ENCODE measurements at places on chromosomes 6 and 20.

GRCh38 chr6:21115111-21115510 is 478.4 kb upstream of the SOX4 start:
- DNase-seq, result no peak

- DNase-seq, result no peak
These were observed 159.7 kb downstream of the THBS2 start for GRCh38 chr6:169093770-169094551.

DNA sequence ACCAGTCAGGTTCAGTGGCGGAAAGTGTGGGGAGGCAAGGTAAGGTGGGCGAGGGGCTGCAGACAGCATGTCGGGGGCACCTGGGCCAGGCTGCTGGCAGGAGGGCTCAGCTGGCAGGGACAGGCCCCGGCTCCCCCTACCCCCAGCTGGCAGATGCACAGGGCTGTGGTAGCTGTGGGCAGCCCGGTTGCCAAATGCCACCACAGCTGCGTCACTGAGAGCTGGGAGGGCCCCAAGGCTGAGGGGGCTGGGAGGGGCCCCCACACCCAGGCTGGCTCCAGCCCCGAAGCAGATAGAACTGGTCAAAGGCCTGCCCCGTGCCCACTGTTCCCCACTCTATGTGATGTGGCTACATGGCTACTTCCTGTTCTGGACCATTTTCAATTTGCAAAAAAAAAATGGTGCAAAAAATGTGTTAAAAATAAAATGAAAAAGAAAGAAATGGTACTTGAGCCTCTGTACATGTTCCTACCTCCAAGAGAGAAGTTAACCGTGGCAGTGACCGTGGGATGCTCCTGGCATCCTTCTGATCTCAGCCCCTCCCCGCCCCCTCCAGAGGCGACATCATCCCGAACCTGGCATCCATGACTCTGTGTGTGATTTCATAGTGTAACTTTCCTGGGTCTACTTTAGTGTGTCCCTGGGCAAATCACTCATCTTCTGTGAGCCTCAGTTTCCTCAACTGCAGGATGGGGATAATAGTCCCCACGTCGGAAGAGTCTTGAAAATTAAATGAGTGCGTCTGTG is 64.4 kb downstream of the UBE2V1 start:
- DNase-seq, result no peak

DNA sequence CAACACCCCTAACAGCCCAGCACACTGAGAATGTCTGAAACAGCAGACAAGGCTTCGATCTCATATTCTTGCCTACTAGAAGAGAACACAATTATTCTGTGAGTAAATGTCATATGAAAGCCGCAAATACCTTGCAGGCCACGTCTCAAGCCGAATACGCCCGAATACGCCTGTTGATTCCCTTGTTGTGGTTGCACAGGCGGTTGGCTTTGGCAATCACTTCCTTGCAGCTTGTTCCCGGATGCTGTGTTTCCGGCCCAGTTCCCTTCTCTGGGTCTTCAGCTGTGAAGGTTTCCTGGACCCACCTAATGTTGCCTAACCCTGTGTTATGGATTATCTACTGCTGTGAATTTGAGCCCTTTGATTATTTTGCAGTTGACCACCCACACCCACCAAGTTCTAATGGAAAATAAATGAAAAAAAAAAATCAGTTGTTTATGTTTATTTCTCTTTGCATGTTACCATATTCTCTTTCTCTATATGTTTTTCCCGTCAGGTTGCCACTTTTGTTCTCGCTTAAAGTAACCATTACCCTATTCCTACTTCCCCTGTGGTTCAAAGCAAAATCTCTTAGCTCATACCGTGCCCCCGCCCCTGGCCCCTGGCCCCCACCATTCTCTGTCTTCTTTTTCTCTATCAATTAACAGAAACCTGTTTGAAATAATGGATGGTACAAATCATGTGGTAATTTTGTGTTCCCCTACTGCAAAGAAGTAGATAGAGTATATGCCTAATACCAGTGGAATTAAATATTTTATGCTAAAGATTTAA is 172.4 kb downstream of the ADGB start:
- no peak for DNase-seq

DNA sequence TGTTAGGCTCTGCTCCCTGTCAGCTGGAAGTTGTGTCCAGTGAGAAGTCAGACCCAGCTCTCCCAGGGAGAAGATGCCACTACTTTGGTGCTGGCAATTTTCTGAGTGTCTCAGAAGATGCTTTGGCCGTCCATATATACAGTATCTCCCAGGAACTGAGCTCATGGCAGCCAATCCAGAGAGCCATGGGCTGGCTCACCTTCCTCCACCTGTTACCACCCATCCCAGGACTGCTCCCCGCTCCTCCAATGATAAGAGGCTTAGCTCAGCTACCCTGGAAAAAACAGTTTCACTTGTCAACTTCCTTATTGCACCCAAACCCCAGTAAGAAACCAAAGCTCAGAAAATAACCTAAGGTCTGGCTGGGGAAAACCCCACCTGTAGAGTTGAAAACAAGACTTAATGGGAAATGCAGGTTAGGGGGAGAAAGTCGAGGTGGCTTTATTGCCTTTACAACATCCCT is at the start of gene BNIP5:
Gene BNIP5 (minus strand): TSS at position 110 of the 463 bp plus-strand sequence. CDS start 6,198 bp downstream, outside the sequence.
- no peak for DNase-seq

DNA sequence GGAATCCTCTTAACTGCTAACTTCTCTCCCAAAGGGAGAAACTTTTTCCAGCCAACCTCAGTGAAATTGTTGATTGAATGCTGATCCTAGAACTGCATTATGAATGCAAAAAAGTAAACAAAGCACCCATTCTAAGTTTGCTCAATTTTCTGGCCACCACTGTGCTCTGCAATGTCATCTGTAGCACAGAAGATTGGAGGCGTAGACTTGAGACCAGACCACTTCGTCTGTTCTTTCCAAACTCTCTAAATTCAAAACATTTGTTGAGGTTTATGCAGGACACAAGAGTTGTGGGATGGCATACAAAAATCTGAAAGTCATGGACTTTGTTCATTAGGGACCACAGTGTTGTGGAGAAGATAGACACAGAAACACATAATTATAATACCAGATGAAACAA is 11.1 kb upstream of the TSPYL1 start:
- no peak for DNase-seq

- DNase-seq, result no peak
These were observed 579.5 kb downstream of the TFAP2B start for GRCh38 chr6:51398064-51398705.

GRCh38 chr20:45406260-45407066 is 1.6 kb upstream of the DBNDD2 start:
- no peak for DNase-seq

- DNase-seq, result no peak
These were observed 172.0 kb downstream of the MYLK4 start for GRCh38 chr6:2578767-2579166.

GRCh38 chr6:81834141-81834681 is 81.7 kb upstream of the TENT5A start:
- no peak for DNase-seq

DNA sequence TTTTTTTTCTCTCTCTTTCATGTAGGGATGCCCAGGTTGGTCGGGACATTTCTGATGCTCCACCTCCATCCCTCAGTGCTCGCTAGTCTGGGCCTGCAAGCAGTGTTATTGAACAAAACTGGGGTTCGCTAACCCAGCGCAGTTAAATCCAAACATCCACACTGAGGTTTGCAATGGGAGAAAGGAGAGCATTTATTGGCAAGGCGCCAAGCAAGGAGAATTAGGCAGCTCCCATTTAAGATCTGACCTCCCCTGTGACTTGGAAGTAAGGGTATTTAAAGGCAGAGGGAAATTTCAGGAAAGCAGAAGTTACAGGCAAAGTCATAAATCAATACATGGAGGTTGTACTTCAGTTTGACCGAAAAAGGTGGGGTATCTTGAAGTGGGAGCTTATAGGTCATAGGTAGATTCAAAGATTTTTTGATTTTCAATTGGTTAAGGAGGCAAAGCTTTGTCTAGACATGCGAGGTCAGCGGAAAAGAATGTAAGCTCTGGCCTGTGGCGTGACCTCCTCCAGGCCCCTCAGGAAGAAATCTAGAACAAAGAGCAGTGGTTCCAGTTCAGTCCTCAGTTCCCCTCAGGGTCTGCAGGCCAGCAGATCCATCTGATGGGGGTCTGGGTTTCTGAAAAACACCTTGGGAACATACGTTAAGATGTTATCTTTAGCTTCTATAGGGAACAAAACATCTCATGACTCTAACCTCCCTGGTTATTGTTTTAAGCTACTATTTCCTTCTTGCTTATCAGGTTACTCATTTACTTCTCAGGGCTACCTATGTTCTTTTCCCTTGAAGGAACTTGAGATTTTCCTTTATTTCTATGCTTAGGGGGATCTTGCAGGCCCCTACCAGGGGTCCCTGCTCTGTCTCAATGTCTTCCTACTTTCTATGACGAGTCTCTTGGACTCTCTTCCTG is 66.0 kb upstream of the KIF16B start:
- no peak for DNase-seq

GRCh38 chr6:36216559-36216958 is 20.0 kb downstream of the BRPF3 start:
- no peak for DNase-seq

GRCh38 chr20:36991703-36992102 is 40.2 kb upstream of the SAMHD1 start:
- DNase-seq, result no peak

DNA sequence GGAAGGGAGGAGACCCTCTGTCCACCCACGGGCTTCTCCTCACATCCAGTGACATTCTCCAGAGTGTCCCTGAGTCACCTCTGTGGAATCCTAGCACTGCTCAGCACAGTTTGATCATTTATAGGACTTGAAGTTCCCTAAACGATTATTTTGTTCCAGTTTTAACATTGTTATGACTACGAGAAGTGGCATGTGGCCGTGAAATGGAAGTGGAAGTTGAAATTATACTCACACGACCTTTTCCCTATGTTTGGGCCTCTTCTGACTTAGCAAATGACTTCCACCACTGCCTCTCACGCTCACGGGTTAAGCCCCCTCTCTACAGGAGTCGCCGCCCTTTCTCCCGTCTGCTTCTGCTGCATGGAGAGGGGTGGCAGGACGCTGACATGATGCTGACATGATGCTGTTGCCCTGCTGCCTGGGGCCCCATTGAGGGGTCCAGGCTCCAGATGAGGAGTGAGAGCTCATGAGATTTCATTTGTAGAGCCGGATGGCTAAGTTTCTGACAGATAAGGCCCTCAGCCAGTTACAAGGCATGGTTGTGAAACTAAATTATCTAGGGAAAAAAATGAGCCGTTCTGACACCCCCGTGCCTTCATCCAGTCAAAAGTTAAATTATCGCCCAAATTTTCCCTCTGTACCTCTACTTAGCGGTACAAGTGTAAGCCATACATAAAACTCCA is 153.6 kb upstream of the UST start:
- DNase-seq, result no peak

DNA sequence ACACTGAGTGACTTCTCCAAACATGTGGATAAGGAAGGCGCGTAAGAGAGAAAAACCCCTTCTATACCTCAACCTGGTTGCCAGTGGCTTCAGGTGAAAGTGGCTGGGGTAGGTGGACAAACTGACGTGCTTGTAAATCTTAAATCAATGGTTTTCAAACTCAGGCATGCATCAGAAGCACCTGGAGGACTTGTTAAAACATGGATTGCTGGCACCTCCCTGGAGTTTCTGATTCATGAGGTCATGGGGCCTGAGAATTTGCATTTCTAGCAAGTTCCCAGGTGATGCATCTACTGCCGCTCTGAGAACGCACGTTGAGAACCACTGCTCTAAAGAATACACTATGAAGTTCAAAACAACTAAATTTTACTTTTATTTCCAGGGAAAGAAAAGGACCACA is 31.9 kb upstream of the TAB2 start:
- no peak for DNase-seq

DNA sequence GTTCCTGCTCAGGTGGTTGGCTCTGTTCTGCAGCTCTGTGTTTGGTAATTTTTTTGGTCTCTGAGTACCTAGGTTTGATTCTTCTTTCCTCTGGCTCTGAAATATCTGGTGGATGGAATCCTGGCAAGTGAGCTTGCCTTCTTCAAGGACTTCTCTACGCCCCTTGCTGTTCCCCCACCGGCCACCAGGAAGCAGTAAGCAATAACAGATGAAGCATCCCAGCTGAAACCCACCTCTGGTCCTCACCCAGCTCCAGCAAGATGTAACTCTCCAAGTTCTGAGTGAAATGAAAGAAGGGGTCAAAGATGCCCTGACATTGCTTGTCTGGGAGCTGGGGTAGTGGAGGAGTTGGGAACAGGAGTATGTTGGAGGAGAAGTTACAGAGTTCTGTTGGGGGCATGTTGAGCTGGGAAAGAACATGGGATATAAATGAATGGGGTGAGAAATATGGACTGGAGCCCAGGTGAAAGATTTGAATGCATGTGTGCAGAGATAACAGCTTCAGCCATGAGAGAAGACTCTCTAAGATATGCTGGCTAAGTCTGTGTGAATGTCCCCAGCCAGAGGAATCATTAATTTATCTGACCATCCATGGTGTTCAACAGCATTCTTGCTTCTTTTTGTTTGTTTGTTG is 51.3 kb upstream of the GLP1R start:
- DNase-seq, result no peak

- no peak for DNase-seq
These were observed 176.3 kb downstream of the SCP2D1 start for GRCh38 chr20:18989736-18990474.

GRCh38 chr6:139627091-139627490 is 252.6 kb upstream of the CITED2 start:
- DNase-seq, result no peak

DNA sequence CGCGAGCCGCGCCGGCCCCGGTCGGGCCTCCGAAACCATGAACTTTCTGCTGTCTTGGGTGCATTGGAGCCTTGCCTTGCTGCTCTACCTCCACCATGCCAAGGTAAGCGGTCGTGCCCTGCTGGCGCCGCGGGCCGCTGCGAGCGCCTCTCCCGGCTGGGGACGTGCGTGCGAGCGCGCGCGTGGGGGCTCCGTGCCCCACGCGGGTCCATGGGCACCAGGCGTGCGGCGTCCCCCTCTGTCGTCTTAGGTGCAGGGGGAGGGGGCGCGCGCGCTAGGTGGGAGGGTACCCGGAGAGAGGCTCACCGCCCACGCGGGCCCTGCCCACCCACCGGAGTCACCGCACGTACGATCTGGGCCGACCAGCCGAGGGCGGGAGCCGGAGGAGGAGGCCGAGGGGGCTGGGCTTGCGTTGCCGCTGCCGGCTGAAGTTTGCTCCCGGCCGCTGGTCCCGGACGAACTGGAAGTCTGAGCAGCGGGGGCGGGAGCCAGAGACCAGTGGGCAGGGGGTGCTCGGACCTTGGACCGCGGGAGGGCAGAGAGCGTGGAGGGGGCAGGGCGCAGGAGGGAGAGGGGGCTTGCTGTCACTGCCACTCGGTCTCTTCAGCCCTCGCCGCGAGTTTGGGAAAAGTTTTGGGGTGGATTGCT is 1.3 kb downstream of the VEGFA start:
- no peak for DNase-seq

- DNase-seq, result no peak
These were observed 108.9 kb downstream of the VEGFA start for GRCh38 chr6:43878823-43879495.

DNA sequence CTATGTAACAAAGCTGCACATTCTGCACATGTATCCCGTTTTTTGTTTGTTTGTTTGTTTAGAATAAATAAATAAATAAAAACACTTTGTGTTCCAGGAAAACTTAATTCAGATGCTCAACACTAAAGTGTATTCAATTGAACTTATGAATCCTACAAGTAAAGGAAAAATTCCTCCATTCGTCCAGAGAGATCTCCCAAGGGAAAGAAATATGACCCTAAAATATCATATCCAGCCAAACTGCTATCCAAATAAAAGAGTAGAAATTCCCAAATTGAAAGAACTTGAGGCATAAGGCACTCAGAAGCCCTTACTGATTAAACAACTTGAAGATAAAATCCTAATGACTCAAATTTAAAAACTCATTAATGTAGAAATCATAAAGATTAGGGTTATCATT is 90.4 kb downstream of the MOXD1 start:
- no peak for DNase-seq
